ENCODE measurements at places on chromosomes 11 and 22.

DNA sequence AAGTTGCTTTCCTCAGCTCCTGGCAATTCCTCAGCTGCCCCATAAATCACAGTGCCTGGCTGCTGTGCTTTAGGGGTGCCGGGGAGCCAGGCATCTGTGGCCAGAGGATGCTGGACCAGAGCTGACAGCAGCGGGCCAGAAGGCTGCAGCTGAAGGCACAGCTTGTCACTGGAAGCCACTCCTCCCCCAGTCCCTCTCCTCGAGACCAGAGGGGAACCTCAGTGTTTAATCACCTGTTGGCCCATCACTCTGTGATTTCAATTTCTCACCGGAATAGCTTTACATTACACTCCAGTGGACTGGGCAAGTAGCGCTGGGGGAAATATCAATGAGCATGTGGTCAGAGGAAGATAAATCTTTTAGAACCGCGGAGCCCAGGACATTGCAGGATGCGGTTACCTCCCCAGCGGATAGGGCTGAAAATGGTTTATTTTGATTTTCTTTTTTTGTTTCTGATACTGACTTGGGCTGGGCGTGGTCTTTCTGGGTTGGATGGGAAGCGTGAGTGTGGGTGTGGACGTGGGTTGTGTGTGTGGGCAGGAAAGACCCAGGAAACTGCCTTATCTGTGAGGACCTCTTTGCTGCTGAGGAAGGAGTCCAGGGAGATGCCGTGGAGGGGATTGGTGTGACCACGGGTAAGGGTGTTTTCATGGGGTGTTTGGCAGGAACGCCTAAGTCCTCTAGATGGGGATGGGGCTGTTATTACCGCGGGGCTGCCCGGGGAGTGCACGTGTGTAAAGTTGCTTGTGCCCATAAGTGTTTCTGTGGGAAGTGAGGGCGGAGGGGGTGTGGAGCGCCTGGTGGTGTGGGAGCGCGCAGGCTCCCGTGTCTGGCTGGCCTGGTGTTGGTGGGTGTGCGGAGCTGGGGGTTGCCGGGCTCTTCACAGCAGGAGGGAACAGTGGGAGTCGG lies 4.0 kb downstream of the DAGLA start:
- DNase-seq: no peak

DNA sequence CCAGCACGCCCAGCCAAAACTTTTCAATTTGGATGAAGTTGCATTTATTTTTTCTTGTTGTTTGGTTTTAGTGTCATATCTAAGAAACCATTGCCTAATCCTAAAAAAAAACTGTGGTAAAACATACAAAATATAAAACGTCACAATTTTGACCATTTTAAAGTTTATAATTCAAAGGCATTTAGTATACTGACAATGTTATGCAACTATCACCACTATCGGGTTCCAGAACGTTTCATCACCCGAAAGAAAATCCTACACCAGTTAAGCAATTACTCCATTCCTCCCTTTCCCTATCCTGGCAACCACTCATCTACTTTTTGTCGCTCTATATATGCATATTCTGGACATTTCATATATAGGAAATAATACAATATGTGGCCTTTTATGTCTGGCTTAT lies 30.5 kb upstream of the PHOX2A start:
- no peak for DNase-seq

DNA sequence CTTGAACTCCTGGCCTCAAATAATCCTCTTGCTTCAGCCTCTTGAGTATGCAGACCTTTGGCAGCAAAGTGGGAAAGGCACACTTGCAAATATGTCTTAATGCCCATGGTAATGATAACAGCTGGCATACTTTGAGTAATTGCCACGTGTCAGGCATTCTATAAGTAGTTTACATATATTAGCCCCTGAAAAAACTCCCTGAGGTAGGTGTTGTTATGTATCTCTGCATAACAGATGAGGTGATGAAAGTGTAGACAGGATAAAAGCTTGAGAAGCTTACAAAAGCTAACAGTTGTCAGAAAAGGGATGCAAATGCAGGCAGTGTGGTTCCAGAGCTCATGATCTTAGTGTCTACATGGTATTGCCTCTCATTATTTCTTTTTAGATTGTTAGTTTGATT lies 291.1 kb upstream of the C11orf87 start:
- DNase-seq: no peak

GRCh38 chr11:58775066-58775708 lies 43.4 kb upstream of the GLYAT start:
- no peak for DNase-seq

DNA sequence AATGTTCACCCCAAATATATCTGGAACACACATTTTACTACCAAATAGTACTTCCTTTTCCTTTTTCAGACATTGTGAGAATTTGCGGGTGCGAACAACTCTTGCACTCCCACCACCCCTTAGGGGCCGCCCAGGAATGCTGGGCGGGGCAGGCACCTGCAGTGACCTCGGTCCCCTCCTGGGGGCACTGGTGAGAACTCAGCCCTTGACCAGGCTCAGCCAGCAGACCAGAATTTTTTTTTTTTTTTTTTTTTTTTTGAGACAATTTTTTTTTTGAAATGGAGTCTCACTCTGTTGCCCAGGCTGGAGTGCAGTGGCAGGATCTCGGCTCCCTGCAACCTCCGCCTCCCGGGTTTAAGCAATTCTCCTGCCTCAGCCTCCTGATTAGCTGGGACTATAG lies 75.8 kb downstream of the ARHGAP8 start:
- DNase-seq: no peak

GRCh38 chr11:19025481-19026406 lies 34.8 kb downstream of the MRGPRX2 start:
- no peak for DNase-seq

DNA sequence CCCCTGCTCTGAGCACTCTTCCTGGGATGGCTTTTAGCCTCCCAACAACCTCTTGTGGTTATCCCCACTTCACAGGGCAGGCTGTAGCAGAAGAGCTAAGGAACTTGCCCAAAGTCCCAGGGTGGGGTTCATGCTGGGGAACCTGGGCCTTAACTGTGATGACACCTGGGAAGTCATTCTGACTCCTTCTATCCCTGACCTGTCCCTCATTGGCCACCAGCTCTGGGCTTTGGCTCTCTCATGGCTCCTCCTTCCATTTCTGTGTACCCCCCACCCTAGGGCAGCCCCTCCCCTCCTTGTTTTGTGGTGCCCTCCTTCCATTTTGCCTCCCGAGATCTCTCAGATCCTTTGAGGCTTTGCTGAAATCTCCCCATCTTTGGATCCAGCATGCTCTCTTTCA lies 2.7 kb downstream of the PPM1F start:
- no peak for DNase-seq

All from sciatic nerve (tissue), 2 donors.